Fibroblast of skin of right quadriceps (primary cell): ENCODE measurements at places on chromosomes 6 and 20.

- DNase-seq, result peak; percentile 73
These were observed 44.3 kb downstream of the KHDC1L start for GRCh38 chr6:73180763-73181619.

DNA sequence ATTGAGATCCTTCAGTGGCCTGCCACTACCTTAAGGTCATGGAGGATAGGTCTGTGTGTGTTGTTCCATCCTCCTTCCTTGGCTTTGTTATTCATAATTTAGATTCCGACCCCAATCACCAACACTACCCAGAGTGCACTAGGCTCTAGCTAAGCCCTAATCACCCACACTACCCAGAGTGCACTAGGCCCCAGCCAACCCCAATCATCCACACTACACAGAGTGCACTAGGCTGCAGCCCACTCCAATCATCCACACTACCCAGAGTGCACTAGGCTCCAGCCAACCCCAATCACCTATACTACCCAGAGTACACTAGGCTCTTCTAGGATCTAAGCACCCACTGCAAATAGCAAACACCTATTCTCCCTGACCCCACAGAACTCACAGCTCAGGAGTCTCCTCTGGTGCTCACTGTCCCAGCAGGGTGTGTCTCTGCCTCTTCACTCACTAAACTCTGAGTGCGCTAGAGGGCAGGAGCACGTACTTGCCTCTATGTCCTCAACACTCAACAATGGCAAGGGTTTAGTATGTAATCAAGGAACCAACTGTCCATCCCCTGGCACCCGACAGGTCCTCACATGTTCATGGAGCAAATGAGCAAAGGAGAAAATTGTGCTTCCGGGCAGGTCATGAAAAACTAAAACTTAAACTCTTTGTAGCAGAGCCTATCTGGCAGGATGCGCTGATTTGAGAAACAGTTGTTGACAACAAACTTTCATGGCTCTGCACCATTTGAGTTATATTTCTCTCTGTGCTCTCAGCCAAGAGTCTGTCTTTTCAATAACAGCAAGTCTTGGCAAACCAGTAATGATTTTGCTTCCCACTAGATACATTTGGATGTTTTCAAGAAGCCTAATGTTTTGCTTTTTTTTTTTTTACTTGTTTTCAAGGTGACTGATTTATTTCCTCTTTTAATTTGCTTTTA is 54.3 kb downstream of the SLC22A23 start:
- no peak for DNase-seq

DNA sequence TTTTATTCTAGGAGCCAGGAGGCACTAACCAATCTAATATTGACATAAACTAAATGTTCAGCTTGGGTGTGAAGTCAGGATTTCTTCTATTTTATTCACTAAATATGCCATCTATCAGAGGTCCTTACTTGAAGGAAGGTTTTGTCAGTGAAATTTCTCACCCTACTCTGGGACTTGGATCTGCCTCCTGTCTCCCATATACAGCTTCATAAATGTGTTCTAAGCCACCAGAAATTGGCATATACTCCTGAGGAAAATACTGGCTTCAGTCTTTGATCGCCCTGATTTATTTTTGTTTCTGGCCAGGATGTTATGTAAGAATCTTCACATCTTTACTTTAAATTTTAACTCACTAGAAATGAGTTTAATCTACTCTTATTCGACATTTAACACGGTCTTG is 647.7 kb downstream of the C6orf118 start:
- no peak for DNase-seq

GRCh38 chr6:31641370-31641769 is 11.1 kb downstream of the BAG6 start:
- DNase-seq, result no peak

- DNase-seq, result no peak
These were observed 77.2 kb downstream of the LINC00237 start for GRCh38 chr20:21028921-21029320.

- DNase-seq, result peak; percentile 7
These were observed 227.7 kb downstream of the MEI4 start for GRCh38 chr6:77880501-77880900.
